Camera-type eye (tissue), 1 donor: ENCODE measurements at places on chromosomes 12 and 14. TPM values are rescaled to one million over a fixed set of nuclear protein-coding genes. Genes with fewer than 3 reads are reported as not detected.

The KRT72 gene
- not detected for total RNA-seq

The LRP1-AS gene
- 3.4 TPM for total RNA-seq

The LHX5 gene
- not detected for total RNA-seq

The DDN gene
- total RNA-seq: 1.0 TPM

The ARHGDIB gene
- total RNA-seq: 23.1 TPM

The WNT5B gene
- 34.6 TPM for total RNA-seq

The KRT76 gene
- total RNA-seq: not detected

The FIGNL2 gene
- total RNA-seq: 2.2 TPM

The HOXC12 gene
- not detected for total RNA-seq

The CISTR gene
- not detected for total RNA-seq

The SRRM4 gene
- total RNA-seq: 21.8 TPM

The ADGRD1 gene
- 17.2 TPM for total RNA-seq

The OASL gene
- total RNA-seq: 0.33 TPM

The CS gene
- total RNA-seq: 109 TPM

The TOMM20L gene
- total RNA-seq: not detected
